8988T (cell line): ENCODE measurements at places on chromosomes 11 and 22.

- DNase-seq, result no peak
Observed at GRCh38 chr22:35197071-35197470, 60.2 kb upstream of the HMGXB4 start.

- DNase-seq, result no peak
Observed at GRCh38 chr11:2766166-2766565, 66.4 kb upstream of the KCNQ1OT1 start.

- peak; percentile 9 for DNase-seq
Observed at GRCh38 chr11:2587132-2587930, 112.5 kb downstream of the KCNQ1OT1 start.

DNA sequence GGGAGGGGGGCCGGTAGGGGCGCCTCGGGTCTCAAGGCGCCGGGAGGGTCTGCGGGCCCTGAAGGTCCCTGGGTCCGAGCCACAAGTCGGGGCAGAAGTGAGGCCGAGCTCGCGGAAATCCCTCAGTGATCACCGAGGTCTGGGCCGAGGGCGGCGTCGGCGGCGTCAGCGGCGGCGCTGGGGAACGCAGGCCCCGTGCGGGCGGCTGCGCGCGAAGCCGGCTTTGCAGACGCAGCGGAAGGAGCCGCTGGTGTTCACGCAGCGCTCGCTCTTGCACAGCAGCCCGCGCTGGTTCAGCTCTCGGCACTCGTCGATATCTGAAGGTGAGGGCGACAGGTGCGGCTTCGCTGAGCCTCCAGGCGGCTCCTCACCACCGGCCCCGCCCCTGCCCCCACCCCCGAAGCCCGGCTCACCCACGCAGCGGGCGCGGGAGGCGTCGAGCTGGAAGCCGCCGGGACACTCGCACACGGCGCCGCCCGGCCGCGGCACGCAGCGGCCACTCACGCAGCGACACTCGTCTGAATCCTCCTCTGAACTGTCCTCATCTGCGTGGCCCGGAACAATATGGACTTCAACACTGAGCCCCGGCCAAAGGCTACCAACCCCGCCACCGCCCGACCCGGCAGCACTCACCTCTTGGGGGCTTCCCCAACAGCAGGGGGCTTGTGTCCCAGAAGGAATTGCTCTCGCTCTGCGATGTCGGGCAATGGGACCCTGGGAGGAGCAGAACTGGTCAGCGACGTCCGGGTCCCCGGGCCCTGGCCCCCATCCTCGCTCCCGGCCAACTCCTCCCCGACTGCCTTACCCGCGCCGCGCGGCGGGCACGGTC, 14.2 kb downstream of the SCYL1 start:
- DNase-seq, result peak; percentile 51

DNA sequence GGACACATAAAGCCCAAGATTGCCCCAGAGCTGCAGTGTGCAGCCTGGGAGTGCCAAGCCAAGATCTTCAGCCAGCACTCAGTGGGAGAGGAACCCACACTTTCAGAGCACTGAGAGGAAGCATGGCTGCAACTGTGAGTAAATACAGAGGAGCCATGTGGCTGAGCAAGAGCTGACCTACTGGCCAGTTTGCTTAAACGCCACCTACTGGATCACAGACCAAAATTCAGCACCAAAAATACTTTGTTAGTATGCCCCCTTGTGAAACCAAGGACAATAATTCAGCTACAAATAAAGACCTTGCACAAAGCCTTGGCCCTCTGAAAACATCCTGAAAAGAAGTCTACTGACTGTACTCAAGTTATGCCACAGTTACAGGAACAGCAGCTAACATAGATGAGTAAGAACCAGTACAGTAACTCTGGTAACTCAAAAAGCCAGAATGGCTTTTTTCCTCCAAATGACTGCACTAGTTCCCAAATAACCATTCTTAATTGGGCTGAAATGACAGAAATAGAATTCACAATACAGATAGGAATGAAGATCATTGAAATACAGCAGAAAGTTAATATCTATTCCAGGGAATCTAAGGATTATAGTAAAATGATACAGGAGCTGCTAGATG, 10.1 kb upstream of the OR4A15 start:
- no peak for DNase-seq

- no peak for DNase-seq
Observed at GRCh38 chr11:78428266-78428636, 10.6 kb upstream of the GAB2 start.

DNA sequence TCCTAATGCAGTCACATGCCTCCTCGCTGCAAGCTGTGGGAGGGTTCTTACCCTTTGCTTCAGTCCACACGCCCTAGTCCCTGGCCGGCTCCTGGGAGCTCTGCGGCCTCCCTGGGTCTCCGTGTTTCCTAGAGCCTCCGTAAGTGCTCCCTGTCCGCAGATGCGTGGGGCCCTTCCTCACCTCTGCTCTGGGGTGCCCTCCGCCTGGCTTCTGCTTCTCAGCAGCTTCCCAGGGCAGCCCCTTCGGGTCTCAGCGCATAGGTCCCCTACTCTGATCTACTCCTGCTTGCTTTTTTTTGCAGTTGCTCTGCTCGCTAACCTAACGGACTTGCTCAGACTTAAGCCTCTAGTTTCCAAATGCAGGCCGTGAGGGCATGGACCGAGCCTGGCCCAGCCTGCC, 22.4 kb downstream of the CAPN1 start:
- DNase-seq, result no peak

- DNase-seq, result no peak
Observed at GRCh38 chr22:37432708-37433054, 5.4 kb upstream of the ELFN2 start.

DNA sequence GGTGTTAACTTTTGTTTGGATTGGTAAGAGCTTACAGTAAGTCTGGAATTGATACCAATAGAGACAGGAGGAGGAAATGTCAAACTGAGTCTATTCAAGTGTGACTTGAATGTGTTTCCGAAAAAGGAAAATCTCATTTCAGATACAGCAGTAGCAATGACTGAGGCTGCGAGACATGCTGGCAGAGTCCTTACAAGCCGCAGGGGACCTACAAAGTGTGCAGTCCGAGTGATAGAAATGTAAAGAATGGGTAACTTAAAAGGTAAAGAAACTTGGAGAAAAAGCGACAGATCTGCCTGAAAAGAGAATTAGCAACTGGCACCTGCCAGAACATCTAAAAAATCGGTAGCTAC, 444 bp downstream of the CWF19L2 start:
- no peak for DNase-seq

DNA sequence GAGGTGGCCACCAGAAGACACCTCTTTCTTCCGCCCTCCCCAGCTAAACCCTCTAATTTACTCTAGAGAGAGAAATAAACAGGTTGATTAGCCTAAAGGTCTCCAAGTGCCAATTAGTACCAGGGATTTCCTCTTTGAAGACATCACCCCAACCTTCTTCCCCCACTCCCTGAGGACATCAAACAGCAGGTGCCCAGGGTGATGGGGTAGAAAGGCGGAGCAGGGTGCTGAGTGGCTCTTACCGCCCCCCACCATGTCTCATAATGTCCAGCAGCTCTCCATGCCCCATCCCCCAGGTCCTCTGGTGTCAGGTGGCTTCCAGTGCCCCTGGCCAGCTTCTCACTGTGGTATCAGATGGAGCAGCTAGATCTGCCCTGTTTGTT, 5.3 kb upstream of the GNAZ start:
- DNase-seq, result no peak

DNA sequence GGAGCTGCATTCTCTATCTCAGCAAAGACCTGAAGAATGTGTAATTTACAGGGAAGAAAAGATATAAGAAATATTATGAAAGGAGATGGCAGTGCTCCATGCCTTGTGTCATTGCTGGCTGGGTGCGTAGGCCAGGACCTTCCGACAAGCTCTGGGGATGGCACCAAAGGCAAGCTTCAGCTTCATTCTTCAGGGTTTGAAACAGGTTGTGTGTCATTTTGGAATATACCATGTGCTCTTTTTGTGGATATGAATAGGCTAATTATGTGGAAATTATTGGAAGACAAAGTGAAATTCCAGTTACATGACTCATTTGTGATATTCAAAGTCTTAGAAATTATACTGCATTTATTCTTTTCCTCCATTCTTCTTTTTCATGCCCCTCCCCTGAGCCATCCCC, 5.7 kb upstream of the KIRREL3 start:
- DNase-seq, result no peak

DNA sequence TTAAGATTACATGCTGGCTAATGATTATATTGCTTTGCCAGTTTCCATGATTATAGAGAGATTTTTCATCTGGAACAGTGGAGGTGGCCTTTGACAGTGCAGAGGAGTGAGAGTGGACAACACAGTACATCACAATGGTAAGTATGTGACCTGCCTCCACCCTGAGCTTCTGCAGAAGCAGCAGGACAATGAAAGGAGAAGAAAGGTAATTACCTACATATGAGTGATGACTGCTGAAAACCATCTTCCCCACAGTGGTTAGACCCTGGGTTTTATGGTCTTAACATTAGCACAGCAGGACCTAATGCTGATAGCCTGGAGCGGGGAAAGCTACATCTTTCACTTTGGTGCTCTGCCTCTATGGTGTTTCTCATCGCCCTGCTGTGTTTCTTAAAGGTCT, 454.7 kb upstream of the DDI1 start:
- no peak for DNase-seq

- DNase-seq, result no peak
Observed at GRCh38 chr11:95788921-95789505, 569 bp downstream of the FAM76B start.

DNA sequence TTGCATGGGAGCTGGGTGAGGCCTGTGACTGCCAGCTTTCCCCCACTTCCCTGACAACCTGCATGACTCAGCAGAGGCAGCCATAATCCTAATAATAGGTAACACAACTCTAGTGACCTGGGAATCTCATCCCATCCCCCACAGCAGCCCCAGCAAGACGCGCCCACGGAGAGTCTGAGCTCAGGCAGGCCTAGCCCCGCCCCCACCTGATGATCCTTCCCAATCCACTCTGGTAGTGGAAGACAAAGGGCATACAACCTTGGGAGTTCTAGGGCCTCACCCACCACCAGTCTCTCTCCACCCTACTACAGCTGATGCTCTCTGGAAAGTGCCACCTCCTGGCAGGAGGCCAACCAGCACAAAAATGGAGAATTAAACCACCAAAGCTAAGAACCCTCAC, 60.3 kb downstream of the CWF19L2 start:
- no peak for DNase-seq
